ENCODE measurements at places on chromosomes 16 and 17. TPM values are rescaled to one million over a fixed set of nuclear protein-coding genes. Genes with fewer than 3 reads are reported as not detected.

Gene KRTAP2-2
- total RNA-seq, result not detected

Gene HAP1
- total RNA-seq, result not detected

Gene RNPS1
- total RNA-seq, result 122 TPM

Gene LRRC59
- total RNA-seq, result 329 TPM

Gene C17orf67
- not detected for total RNA-seq

Gene PTX4
- not detected for total RNA-seq

Gene ZNF469
- total RNA-seq, result 2.0 TPM

Gene RNF227
- 0.42 TPM for total RNA-seq

Gene KRT33A
- total RNA-seq, result not detected

Gene MILR1
- not detected for total RNA-seq

Gene IGF2BP1
- 8.7 TPM for total RNA-seq

Gene LPO
- not detected for total RNA-seq

Gene TPPP3
- total RNA-seq, result not detected

Gene TMED6
- total RNA-seq, result not detected

Gene TAC4
- total RNA-seq, result not detected

Gene NUPR1
- total RNA-seq, result 0.16 TPM

Gene HEXIM1
- total RNA-seq, result 7.2 TPM

Gene LRRC37B
- 5.6 TPM for total RNA-seq

Gene RAMP2
- not detected for total RNA-seq

Gene CDC42EP4
- total RNA-seq, result 55.2 TPM

Gene RASD1
- total RNA-seq, result 0.28 TPM

Gene KANSL1
- total RNA-seq, result 19.7 TPM

Gene SCN4A
- total RNA-seq, result not detected

Gene SOCS7
- total RNA-seq, result 14.2 TPM

Gene KRT9
- total RNA-seq, result not detected

Gene CCL8
- not detected for total RNA-seq

Gene C16orf96
- not detected for total RNA-seq

Gene GNGT2
- total RNA-seq, result not detected

Gene CCL4L2
- not detected for total RNA-seq

Gene ABCA3
- total RNA-seq, result not detected

Gene NOMO2
- 113 TPM for total RNA-seq

Gene HOXB5
- total RNA-seq, result 0.05 TPM

Gene SEPTIN1
- total RNA-seq, result not detected

Gene UBE2G1
- total RNA-seq, result 39.8 TPM

Gene SF3B3
- 170 TPM for total RNA-seq

Gene XAF1
- 19.9 TPM for total RNA-seq

Gene SDR42E2
- total RNA-seq, result not detected

Gene KRTAP17-1
- total RNA-seq, result not detected

Gene NPIPB6
- total RNA-seq, result not detected

Gene ZSCAN10
- total RNA-seq, result not detected

Gene SLC47A1
- total RNA-seq, result not detected

Gene SEZ6
- not detected for total RNA-seq

Gene GJD3
- total RNA-seq, result not detected

Gene KCNJ2
- total RNA-seq, result not detected

Gene CCDC43
- total RNA-seq, result 66.7 TPM

Data from SJSA1 (cell line).